ENCODE measurements at places on chromosomes 2 and 18.

GRCh38 chr2:240736281-240737250, 44.9 kb downstream of the AQP12A start:
- DNase-seq: no peak

DNA sequence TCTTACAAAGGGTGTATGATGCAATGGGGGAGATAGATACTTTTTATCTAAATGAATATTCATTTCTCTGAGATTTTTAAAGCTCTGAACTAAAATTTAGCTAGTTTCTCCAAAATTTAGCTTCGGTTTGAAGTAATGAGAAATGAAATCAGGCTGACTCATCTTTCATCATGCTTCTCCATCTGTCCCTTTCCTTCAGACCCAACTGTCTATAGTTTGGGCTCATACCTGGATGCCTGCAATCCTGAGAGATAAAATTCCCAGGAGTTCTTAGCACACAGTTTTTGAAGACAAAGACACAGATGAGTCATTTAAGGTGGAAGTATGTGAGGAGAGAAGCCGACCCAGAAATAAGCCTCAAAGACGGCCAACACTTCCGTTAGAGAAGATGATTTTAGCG, 336.4 kb upstream of the CDH20 start:
- no peak for DNase-seq

- no peak for DNase-seq
Measured at GRCh38 chr2:180959787-180960186, 20.6 kb upstream of the UBE2E3 start.

DNA sequence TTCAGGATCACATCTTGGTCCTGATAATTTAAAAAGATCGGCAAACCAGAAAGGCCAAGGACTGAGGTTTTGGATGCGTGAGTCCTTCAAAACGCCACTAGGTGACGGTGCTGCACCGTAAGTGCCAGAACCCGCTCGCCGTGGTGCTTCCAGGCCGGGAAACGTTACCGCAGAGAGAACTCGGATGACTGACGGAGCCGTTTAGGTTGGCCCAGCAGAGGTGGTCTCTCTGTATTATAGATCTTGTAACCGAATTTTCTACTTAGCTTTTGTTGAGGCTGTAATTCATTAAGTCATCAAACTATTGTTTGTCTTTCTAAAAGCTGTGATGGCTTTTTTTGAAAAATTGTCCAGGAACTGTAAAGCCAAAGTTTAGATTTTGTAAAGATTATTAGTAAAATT, 39.8 kb upstream of the ADCYAP1 start:
- DNase-seq: no peak

GRCh38 chr2:16130906-16131400, 190.6 kb downstream of the MYCN start:
- DNase-seq: no peak
